ENCODE measurements at places on chromosomes 1 and 21.

- DNase-seq = no peak
These were observed 37.1 kb downstream of the TENT5C start for GRCh38 chr1:117642963-117643362.

DNA sequence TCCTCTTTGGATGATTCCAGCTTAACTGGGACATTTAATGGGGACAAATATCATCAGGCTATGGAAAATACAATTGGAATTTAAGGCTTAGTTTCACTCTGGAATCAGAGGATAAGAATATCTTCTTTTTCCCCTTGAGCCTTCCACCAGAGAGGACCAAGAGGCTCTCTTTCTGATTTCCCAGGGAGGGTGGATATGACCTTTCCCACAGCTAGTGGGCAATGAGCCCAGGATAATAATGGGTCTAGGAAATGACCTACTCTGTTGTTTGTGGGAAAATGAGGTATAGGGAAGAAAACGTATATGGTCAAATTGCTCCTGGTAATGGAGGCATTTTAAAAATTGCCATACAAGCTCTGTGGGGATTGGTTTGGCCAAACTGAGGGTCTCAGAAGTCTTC lies 1.9 kb downstream of the OR6Y1 start:
- no peak for DNase-seq

GRCh38 chr1:227754958-227755357 lies 19.7 kb downstream of the SNAP47 start:
- DNase-seq = no peak

- no peak for DNase-seq
These were observed 5.6 kb downstream of the EEIG2 start for GRCh38 chr1:108565512-108565911.

DNA sequence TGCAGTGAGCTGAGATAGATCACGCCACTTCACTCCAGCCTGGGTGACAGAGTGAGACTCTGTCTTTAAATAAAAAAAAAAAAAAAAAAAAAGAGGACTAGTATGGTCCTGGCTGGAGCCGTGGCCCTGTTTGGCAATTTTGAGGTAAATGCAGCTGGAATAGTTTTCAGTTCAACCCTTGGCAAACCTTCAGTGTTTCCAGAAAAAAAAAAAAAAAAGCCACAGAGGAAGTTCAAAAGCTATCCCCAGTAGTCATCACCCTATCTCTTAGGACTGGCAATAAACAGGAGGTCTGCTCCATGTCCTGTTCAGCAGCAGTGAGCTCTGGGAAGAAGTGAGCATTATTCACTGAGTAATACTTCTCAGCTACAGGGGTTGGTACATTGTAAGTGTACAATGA lies 56.8 kb upstream of the ERRFI1 start:
- peak; percentile 59 for DNase-seq

- DNase-seq = no peak
These were observed 9.9 kb upstream of the GALNT2 start for GRCh38 chr1:230057100-230057499.

DNA sequence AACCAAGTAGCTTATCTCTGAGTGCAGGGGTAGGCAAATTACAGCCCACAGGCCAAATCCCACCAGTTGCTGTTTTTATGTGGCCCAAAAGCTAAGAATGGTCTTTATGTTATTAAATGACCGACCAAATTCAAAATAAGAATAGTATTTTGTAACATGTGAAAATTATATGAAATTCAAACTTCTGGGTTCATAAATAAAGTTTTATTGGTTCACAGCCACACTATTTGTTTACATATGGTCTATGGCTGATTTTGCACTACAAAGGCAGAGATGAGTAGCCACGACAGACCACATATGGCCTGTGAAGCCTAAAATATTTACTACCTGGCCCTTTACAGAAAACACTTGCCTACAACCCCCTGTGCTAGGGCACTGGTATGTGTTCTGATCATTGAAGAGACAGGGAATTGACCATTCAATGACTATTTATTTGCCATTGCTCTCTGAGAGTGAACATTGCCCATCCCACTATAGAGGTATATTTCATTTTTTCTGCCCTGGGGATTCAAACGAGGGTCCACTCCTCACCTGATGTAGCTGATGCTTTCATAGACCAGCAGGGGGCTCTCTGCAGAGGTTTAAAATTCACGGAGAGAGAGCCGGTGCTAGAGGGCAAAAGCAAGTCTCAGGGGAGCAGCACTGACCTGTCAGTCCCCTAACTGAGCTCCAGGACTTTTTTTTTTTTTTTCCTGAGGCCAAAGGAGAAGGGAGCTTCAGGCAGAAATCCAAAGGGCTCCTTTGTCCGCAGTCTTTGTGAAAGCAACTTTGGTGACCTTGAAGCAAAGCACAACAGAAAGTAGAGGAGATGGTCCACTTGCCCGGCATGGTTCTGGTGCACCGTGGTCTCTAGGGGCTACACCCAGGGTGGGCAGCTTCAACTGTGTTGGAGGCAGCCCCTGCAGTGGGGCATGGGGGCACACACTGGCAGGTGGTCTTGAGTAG lies 7.3 kb upstream of the GNL2 start:
- DNase-seq = no peak

- DNase-seq = no peak
These were observed 152.7 kb downstream of the CASZ1 start for GRCh38 chr1:10643607-10644306.

DNA sequence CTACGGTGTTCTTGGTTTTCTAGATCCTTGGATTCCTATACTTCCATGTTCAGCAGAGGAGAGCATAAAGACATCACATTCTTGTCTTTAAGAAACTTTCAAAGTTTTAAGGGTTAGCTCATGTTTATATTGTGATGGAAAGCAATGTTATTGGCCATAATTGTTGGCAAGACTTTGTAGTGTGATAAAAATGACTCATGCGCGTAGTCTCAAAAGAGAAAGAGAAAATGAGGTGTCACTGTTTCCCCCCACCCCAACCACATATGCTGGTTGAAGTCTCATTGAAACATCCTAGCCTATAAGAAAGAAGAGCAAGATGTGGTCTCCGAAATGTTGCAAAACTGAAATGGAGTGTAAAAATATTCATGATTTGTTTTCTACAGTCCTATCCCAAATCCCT lies 348.8 kb downstream of the PTBP2 start:
- no peak for DNase-seq

DNA sequence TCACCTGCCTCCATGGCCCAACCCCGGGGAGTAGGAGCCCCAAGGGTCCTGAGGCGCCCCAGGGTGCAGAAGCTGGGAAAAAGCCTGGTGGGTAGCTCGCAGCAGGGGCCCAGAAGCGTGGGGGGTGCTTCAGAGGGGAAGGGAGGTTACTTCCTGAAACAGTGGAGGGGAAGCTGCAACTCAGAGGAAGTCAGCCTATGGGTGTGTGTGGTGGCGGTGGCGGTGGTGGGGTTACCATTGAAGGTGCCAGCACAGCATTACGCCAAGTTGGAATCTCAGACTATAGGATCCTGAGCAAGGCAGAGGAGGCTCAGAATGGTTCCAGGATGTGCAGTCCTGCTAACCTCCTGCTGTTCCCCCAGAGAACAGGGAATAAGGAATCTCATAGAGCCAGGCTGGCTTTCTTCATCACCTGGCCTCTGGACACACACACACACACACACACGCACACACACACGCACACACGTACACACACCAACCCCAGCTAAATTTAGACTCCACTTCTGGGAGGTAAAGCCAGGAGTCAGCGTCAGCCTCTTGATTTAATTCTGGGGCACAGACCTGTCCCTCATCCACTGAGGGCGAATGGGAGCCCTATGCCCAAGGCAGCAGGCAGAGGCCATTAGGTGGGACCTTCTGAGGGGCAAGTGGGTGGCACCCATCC lies 1.3 kb downstream of the DENND4B start:
- peak; percentile 58 for DNase-seq

DNA sequence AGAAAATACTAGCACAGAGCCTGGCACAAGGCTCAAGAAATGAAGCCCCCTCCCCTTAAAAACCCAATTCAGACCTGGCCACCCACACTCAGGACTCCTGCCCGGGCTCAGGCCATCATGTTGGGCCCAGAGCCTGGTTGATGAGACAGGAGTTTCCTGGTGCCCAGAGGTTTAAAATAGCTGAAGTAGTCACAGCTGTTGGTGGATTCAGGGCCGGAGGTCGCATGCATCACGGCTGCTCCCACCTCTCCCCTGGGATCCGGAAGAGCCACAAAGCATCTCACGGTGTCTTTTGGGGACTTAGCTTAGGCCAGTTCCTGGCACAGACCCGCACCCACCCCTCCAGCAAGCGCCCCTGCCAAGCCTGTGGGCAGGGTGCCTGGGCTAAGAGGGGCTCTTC lies 2.6 kb upstream of the PADI2 start:
- no peak for DNase-seq

DNA sequence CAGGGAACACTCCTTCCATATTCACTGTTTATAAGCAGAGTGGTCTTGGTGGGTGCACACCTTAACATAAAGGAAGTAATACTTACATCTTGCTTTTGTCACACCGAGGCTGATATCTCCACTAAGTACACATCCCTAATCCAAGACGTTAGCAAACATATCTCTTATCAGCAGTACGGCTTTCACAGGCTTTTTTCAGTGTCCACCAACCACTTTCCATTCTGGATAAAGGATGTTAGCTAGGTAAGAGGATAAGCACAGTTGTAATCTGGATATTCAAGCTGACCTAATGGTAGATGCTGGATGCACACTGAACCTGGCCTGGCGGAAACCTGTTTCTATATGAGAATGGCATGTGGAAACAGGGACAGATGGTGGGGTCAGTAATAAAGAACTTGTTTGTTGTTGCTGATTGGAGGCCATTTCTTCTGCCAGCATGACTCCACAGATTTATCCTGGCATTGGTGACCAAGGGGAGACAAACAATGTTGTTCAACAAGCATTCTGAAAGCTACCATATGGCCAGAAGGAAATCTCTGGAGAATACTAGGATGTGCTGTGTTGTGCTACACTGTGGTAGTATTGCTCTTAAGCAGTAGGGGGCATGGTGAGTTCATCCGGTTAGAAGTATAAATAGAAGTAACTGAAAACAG lies 416.4 kb downstream of the PTBP2 start:
- DNase-seq = peak; percentile 72

DNA sequence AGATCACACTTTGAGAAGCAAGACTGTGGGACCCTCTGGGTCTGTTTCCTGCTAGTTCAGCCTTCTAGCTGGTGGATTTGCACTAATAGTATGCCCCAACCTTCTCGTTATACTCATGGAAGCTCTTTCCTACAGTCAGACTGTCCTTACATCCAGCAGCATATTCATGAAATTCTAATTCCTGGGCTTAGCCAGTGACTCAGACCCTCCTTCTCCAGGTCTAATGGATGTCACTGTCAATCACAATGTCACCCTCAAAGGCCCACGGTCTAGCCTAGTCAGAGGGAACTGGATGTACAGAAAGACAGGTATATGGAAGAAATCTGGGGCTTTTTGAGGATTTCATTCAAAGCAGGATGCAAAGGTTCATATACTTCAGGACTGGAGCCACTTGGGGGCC lies 72.4 kb downstream of the KCNJ15 start:
- DNase-seq = no peak

DNA sequence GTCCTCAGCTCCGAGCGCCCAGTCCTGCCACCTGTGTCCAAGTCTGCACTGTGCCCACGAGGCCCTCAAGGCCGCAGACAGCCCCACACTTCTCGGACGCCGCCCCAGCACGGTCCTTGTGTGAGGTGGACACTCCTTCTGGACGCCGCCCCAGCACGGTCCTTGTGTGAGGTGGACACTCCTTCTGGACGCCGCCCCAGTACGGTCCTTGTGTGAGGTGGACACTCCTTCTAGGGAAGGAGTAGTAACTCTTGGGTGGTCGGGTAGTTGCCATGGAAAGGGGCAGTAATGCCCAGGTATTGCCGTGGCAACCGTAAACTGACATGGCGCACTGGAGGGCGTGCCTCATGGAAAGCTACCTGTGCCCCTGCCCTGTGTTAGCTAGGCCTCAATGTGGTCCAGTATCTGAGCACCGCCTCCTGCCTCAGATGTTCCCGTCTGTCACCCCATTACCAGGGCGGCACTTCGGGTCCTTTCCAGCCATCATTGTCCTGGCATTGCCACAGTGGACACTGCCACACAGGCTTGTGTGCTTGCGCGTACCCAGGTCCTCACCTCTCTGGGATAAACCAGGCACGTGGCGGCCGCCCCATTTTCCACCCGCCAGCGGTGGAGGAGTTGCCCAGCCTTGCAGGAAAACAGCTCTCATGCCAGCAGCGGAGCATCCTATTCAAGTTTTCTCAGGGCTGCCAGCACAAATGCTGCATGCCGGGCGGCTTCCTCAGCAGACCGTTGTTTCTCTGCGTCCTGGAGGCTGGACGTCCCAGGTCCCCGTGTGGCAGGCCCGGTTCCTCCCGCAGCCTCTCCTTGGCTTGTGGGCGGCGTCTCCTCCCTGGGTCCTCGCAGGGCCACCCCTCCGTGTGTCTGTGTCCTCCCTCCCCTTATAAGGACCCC lies 40.8 kb upstream of the POFUT2 start:
- no peak for DNase-seq

DNA sequence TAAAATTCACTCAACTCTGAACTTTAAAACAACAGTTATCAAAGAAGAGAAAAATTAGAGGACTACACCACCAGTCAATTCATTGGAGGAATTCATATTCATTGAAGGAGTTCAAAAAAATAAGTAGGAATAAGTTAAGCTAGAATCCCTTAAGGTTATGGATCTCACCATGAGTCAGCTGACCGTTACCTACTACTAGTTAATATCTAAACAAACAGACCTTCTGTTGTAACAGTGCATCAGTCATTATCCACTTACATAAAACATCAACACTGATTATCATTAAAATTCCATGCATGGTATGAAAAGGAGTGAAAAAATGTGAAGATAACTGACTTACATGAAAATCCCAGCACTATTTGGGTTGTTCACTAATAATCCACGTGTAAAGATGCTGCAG lies 44.9 kb downstream of the FOXJ3 start:
- no peak for DNase-seq

DNA sequence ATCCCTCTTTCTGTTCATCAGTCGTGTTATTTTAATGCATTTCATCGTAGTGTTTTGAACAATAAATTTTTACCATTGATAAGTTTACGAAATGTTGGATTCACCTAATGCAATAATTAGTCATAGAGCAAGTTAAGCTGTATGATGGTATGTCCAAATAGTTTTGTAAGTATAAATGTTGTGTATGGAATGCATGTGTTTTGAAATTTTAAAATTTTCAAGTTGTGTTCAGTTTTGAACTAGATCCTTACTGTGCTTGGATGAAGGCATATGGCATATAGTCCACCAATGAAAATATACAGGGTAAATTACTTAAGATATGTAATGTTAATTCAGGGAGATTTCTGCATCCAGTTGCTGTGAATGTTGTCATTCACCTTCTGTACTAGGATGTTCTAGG lies 2.3 kb downstream of the ZMYM4 start:
- no peak for DNase-seq

DNA sequence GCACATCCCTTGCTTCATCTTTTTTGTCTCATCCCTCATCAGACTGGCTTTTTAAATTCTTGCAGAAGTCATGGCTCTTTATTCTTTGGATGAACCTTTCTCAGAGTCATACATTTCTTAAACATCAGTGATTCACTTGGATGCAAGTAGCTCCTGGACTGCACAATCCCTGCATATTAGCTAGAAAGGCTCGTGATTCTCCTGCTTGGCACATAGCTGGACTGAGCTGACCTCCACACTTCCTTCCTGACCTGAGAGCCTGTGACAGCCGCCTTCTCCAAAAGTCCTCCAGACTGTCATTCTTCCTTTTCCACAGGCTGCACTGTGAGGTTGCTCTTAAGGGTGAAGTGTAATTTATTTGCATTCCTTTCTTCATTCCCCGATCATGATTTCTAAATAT lies 109.4 kb downstream of the RGL1 start:
- peak; percentile 37 for DNase-seq

GRCh38 chr1:101000131-101000873 lies 25.3 kb downstream of the DPH5 start:
- DNase-seq = no peak

- DNase-seq = no peak
These were observed 110.3 kb downstream of the KCNN3 start for GRCh38 chr1:154759793-154760192.

- no peak for DNase-seq
These were observed 66.6 kb downstream of the SPAG17 start for GRCh38 chr1:118118469-118118868.

Measured in HFFc6 (cell line).